ENCODE measurements at places on chromosomes 12 and 14.
A peak's percentile ranks its signal among the peaks of the same experiment; 100 is the strongest.

DNA sequence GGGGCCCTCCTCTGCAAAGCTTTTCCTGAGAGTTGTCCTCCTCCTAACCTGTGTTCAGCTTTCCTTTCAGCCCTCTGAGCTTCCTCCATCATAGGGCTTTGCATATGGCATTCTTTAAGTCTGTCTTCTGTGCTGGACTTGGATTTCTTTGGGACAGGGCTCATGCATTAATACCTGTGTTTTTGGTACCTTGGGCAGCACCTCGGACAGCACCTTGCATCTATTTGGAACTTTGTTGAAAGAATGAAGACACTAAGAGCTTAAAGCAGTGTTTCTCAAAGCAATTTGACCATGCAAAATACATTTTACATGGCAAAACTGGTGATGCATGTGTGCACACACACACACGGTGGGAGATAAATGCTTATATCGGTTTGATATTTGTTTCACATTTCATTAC, 115.0 kb upstream of the SRRM4 start:
- no peak for DNase-seq

DNA sequence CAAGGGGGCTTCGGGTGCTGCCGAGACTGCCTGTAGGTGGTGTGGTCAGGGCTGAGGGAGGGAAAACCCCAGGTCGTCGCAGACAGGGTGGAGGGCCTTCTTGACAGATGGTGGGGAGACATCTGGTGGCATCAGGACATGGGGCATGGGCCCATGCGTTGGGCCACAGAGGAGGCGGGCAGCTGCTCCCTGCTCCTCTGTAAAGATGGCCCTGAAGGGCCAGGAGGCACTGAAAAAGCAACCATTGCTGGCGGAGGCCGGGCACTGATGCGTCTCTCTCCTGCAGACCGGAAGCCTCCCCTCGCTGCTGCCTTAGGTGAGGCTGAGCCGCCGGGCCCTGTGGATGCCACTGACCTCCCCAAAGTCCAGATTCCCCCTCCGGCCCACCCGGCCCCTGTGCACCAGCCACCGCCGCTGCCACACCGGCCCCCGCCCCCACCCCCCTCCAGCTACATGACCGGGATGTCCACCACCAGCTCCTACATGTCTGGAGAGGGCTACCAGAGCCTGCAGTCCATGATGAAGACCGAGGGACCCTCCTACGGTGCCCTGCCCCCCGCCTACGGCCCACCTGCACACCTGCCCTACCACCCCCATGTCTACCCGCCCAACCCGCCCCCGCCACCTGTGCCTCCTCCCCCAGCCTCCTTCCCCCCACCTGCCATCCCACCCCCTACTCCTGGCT, 28.8 kb downstream of the CCNK start:
- DNase-seq: no peak

DNA sequence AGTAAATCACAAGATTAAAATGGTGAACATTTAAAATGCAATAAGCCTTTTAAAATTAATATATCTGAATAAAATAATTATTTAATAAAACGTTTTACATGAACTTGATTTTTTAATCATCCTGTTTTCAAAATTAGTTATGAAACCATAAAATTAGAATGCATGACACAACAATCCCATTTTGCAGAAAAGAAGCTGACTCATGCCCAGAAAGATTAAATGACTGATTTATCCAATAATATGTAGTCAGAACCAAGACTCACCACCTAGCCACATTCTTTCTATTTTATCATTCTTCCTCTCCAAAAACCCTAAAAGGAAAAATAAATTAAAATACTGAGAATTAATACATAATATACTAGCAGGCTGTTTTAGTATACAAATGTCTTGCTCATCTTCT, 83.0 kb upstream of the LGR5 start:
- no peak for DNase-seq

GRCh38 chr12:93616584-93617101, 44.2 kb downstream of the SOCS2 start:
- peak; percentile 70 for DNase-seq

DNA sequence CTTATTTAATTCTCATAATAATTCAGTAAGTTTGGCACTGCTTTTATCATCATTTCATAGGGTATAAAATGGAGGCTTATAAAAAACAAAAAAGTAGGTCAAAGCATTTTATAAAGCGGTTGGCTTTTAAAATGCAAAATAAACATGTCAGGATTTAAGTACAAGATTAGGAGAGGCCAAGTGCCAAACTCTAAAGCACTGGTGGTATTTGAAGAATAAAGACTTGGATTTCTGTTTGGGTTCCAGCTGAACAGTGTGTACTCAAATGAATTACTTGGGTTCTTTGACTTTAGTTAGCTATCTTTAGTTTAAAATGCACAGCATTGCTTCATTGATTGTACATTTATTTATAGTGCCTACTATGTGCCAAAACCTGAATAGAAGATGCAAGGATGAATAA, 966.6 kb upstream of the SEL1L start:
- DNase-seq: no peak

- DNase-seq: no peak
Observed at GRCh38 chr14:63361790-63362189, 43.1 kb upstream of the GPHB5 start.

DNA sequence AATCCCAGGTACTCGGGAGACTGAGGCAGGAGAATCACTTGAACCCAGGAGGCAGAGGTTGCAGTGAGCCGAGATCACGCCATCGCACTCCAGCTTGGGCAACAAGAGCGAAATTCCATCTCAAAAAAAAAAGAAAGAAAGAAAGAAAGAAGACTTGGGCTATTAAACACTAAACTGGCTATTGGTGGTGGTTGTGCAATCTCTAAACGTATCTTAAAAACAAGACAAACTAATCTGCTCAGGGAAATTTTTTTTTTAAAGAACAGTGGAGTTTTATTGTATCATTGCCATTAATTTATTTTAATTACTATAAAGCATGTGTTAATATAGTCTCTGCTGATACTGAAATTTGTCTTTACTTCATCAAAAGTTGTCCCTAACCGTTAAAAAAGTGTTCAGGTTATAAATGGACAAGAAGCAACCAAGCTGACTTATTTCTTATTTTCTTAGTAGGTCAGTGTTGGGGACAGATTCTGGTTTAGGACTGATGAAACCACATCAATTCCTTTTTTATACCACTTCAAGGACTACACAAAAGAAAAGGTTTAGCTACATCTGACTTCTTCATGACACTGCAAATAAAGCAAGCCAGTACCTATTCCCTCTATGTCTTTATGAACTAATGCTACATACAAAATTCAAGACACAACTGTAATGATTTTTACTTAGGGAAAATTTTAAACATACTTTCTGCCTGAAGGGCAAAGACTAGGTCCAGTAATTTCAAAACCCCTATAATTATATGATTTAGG, 68.7 kb upstream of the KRAS start:
- DNase-seq: no peak
